Stimulated activated CD4-positive, alpha-beta T cell treated with anti-CD3 and anti-CD28 coated beads, TNF-alpha, amount 100 ng/mL, for 4 hours (primary cell): ENCODE measurements at places on chromosomes 6 and 20.

- no peak for DNase-seq
These were observed 49.7 kb downstream of the GRM4 start for GRCh38 chr6:34096193-34096592.

DNA sequence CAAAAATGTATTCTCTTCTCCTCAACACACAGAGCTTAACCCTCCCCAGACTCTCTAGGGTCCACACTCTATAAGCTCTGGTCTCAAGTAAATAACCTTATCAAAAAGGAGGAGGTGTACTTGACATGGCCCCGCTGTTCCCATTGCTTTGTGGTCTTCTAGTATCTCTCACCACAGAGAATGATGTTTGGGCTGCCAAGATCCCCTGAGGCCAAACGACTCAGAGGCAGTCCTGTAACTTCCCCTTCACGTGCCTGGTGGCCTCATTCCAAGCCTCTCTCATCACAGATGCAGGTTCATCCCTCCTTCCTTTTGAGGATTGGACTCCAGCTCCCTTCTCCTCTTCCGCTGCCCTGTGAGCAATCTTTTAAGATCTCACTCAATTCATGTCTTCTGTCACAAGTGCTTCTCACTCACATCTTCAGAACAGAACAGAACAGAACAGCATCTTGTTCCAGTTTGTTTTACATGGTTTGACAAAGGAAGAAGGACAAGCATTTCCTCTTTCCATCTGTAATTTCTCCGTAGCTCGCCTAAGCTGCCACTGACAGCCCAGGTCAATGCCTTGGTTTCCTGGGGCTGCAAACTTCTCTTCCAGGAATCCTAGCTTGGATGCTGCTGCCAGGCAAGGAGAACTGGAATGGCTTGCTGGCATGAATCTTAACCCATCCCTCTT, 541.5 kb downstream of the CD83 start:
- DNase-seq = no peak

DNA sequence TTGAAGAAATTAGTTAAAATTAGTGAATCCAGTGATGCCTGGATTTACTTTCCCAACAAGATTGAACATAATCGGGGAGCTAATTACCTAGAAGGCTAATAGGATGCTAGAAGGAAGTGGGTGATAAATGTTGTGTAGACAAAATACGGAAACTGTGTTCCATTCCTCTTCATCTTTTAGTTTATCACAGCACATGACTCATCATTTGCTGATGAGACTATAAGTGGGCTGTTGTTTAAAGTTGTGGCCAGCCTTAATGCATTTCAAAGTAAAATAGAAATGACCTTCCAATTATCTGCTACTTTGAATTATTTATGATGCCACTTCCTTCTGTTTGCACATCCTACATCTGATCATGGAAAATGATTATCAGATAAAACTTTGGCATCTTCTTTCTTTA, 43.4 kb downstream of the OGFRL1 start:
- no peak for DNase-seq

GRCh38 chr6:31441365-31442267, 38.2 kb downstream of the MICA start:
- DNase-seq = peak; percentile 87

DNA sequence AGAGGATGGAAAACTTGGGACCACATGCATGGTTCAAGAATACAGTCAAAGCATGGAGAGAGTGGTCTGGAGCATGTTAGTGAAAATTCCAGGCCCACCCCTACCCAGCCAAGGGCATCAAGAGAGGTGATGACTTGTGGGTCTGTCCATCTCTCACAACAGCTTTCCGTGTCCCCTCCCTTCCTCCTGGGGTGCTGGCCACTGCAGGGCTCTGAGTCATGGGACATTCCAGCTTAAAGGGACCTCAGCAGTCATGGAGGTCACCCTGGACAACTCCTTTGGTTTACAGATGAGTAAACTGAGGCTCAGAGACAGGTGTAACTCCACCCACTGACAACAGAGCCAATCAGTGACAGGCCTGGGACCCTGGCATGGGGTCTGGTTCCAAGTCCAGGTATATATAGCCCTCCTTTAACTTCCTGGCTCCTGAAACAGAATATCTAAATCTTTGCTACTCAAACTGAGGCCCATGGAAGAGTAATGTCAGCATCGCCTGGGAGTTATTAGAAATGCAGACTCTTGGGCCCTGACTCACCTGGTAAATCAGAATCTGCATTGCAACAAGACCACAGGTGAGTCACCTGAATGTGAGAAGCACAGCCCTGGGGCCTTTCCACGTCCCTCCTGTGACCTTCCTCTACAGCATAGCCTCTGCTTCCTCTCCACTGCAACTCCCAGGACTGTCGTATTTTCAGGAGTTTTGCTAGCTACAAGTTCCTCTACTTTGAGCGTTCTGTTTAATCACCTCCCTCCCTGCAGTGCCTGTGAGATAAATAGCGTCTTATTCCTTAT, 170.2 kb downstream of the ZDHHC14 start:
- no peak for DNase-seq

- DNase-seq = no peak
These were observed 29.0 kb downstream of the MYLIP start for GRCh38 chr6:16157909-16158308.

DNA sequence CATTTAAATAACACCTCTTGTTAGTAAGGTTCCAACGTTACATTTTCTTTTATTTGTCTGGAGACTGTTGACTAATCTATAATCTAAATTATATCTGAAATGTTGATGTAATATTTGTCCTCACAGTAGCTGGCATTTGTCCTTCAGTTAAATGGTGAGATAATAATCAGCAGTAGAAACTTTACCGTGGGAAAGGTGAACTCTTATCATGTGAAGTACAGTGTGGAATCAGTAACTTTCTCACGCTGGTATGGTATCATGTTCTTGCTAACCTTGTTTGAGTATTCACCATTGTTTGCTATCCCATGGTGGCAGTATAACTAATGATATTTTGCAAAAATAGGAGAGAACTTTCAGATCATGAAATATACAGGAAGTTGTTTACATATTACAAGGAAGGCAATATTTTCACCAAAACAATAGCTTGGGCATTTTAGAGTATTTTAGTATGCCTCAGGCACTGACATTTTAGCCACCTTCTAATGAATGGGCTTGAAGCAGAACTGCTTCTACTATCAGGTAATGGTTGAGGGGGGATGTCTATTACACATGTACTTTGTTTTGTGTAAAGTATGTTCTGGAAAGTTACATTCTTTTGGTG, 4.8 kb downstream of the GMNN start:
- no peak for DNase-seq

GRCh38 chr6:73943930-73944652, 248.1 kb downstream of the CD109 start:
- no peak for DNase-seq

DNA sequence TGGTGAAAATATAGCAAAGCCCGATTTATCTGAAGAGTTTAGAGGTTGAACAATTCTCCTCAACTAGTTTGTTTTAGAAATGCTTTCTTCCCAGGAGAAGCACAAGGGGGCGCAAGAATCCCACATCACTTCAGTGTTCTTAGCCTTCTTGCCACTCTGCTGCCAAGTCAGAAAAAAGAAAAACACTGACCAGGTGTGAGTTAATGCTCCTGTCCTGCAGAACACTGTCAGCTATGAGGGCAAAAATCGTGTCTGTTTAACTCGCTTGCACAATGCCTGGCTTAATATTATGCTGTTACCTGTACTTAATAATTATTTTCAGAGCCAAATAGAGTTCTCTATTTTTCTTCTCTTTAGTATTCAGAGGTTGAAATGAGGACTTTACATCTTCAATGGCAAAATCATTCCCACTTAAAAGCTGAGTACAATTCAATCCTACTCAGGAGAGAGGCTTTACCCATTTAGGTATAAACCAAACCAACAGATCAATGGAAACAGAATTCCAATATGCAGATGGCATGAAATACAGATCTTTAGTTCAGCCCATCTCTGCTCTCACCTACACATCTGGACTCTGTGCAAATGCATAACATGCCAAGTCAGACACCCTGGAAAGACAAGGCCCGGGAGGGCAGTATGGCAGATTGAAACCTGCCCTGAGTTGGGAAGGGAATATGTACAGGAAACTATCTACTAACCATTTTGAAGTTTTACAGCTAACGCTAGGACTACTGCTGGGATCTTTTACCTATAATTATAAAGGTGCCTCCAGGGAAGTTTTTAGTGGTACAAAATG, 71.4 kb upstream of the TULP1 start:
- DNase-seq = peak; percentile 38

GRCh38 chr6:137370871-137371633, 123.1 kb downstream of the OLIG3 start:
- DNase-seq = no peak

DNA sequence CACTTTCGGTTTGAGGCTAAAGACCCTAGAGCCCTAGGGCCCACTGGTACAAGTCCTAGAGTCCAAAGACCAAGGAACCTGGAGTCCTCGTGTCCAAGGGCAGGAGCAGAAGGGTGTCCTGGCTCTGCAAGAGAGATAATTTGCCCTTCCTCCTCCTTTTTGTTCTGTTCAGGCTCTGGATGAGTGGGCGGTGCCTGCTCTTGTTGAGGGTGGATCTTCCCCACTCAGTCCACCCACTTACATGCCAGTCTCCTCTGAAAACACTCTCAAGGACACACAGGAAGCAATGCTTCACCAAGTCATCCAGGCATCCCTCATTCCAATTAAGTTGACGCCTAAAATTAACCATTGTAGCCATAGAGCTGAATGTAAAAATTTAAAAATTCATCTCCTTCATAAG, 102.1 kb downstream of the UST start:
- no peak for DNase-seq

DNA sequence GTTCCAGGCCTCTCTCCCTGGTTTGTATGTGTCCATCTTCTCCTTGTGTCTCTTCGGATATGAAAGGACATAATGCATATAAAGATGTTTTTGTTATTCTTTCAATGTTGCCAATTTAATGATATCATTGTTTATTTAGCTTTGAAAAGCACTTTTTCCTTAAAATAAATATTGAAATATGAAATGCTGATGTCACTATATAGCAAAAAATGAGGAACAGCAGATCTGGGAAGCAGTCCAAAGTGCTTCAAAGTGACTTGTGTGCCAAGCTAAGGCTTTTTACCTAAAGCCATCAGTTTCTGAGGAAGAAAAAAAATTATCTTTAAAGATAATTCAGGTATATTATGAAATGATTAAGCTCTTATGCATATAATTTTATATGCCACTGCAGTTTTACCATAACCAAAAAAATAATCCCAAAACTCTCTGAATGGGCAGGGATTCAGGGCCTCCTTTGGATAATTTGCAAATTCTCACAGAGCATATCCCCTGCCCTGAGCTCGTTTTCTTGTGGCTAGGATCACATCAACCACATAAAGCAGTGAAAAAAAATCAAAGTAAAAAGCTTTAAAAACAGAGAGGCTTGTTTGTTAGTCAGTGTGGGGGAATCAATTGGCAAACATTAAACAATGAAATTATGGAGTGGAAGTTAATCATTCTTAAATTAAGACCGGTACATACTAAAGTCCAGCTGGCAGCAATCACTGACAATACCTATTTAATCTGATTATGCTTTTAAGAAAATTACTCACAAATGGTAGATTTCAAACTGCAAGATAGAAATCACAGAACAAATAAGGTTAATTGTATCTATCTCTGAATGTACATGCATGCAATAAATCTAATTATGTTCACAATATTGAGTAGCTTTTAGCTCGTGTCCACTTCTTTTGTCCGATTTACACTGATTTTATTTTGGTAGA, 1027.9 kb upstream of the ADGRB3 start:
- no peak for DNase-seq

DNA sequence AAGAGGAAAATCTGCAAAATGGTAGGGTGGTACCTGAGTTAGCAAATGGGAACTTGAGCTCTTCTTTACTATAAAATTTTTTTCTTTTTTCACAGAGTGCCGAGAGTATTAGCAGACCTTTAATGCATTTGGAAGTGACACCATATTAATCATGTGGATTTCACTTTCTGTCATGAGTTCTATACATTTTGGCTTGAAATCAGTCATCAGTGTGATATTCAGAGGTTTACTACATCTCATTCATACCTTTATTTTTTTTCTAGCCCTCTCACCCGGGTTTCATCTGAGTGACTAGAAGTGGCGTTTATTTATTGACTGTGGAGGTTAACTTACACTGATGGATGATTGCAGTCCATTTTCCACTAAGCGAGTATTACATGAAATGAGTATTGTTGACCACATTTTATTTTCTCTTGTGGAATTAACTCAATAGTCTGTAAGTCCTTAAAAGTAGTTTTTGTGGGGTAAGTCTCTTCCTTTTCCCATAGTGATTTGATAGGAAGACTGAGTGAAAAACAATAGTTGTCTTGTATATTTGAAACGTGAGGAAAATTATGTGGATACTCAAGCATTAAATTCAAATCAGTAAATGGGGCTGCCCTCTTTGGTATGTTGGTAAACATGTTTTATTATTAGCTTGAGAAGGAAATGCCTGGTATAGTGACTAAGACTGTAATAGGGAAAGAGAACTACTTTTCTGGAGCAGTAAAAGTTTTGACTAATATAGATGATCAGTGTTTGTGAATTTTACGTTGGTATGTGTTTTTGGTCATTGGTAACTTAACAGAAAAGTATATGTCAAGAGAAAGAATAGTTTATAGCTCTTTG, 55.5 kb downstream of the JARID2 start:
- no peak for DNase-seq

GRCh38 chr6:47093169-47093568, 51.0 kb upstream of the ADGRF1 start:
- no peak for DNase-seq

- DNase-seq = no peak
These were observed 9.4 kb upstream of the ACSS1 start for GRCh38 chr20:25067102-25067987.

GRCh38 chr6:75208298-75209183, 2.7 kb upstream of the COL12A1 start:
- peak; percentile 64 for DNase-seq

DNA sequence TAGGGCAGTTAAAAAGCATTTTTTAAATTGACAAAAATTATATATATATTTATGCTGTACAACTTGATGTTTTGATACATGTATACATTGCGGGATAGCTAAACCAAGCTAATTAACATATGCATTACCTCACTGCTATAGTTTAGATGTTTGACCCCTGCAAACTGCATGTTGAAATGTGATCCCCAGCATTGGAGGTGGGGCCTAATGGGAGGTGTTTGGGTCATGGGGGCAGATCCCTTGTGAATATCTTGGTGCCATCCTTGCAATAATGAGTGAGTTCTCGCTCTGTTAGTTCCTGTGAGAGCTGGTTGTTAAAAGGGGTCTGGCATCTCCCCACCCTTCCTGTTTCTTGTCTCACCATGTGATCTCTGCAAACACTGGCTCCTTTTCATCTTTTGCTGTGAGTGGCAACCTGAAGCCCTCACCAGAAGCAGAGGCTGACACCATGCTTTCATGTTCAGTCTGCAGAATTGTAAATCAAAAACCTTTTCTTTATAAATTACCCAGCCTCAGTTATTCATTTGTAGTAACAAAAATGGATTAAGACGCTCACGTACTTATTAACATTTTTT, 111.8 kb downstream of the MCHR2 start:
- DNase-seq = no peak

GRCh38 chr6:26206868-26207801, 119.9 kb downstream of the HFE start:
- no peak for DNase-seq

- DNase-seq = no peak
These were observed 9.2 kb downstream of the GGT7 start for GRCh38 chr20:34863421-34863965.

GRCh38 chr20:41125530-41126457, 11.5 kb upstream of the PLCG1 start:
- no peak for DNase-seq
